ENCODE measurements at places on chromosomes 4 and X. TPM values are rescaled to one million over a fixed set of nuclear protein-coding genes. Genes with fewer than 3 reads are reported as not detected.

Gene HERC5
- 0.91 TPM for total RNA-seq

DNA sequence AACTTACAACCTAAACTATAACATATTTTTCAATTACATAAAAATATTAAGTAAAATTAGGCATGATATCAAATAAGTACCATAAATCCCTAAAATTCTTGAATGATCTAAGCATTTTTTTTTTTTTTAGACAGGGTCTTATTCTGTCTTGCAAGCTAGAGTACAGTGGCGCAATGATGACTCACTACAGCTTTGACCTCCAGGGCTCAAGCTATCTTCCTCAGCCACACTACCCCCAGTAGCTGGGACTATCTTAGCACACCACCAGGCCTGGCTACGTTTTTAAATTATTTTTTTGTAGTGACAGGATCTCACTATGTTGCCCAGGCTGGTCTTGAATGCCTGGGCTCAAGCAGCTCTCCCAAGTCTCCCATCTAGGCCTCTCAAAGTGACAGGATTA is 1042.3 kb downstream of the FSTL5 start:
- DNase-seq = no peak

DNA sequence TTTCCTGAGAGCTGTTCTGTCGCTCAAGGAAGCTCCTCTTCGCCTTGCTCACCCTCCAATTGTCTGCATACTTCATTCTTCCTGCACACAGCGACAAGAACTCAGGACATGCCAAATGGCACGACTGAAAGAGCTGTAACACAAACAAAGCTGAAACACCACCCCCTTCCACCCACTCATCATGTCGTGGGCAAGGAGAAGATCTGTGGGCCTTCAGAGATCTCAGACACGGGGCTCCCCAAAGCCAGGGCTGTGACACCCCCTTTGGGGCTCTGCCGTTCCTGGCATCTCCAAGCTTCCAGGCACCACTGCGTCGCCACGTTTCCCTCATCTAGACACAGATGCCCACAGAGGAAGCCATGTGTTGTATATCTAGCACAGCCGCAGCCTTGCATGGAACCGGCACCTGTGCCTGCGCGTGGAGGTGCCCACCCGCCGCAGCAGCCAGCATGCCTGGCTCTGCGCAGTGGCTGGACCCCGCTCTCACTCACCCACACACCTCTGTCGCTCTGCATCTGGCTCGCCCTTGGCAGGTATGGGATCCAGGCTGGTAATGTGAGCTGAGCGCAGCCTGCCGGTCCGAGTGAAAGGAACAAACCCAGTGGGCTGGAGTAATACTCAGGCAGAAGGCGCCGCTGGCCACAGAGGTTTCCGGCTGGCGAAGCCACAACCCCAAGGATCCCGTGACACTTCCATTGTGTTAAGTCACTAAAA is 676.4 kb upstream of the INTU start:
- DNase-seq = no peak

- no peak for DNase-seq
Measured at GRCh38 chr4:183223053-183223452, 97.0 kb downstream of the CLDN22 start.

- DNase-seq = no peak
Measured at GRCh38 chr4:153931804-153932203, 142.9 kb upstream of the SFRP2 start.

- DNase-seq = no peak
Measured at GRCh38 chrX:73851014-73852009, 288.3 kb downstream of the CHIC1 start.

GRCh38 chr4:174278467-174278866 is 5.0 kb downstream of the FBXO8 start:
- DNase-seq = no peak

DNA sequence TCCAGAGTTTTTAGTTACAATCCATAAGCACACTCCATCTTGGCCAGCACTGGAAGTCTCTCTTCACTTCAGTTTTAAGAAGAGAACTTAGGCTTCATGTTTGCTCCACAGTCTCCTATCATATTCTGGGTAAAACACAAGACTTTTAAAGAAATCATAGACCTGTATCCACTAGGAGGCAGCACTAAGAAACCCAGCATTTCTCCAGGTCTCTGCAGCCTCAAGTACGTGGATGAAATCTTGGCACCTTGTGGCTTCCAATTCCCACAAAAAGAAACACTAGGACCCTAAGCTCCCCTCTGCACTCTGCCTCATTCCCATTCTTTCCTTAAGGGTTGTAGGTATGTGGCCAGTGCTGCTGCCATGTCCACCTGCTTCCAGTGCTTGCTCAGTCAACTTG is 367.3 kb upstream of the CASK start:
- DNase-seq = no peak

- DNase-seq = no peak
Measured at GRCh38 chr4:51909236-51909703, 66.3 kb downstream of the DCUN1D4 start.

DNA sequence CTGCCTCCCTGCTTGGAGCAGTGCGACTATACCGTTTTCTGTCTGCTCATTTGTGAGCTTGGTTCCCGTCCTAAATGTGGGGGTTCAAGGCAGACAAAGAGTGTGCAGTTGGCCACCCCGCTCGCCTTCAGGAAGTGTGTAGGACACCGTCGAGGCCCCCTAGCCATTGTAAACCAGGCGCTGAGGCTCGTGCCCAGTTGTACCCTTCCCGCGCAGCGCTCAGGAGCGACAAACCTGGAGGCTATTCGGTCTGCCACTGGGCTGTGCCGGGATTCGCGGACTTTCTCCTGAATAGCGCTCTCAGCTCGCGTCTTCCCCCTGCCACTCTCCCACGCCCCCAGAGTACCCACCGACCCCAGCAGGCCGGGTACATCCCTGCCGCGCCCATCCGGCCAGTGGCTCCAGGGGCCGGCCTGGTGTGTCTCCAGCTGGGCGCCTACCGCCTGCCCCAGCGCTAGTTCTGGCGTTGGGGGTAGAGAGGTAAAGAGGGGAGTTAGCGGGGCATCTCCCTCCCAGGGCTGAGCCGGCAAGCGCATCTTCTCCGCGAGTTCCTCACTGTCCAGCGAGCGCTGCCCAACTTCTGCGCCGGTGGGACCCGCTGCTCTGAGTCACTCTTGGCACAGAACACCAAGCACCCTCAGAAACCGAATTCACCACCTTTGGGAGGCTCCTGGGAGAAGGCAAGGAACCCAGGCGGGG is 880 bp upstream of the LONRF3 start:
- no peak for DNase-seq

DNA sequence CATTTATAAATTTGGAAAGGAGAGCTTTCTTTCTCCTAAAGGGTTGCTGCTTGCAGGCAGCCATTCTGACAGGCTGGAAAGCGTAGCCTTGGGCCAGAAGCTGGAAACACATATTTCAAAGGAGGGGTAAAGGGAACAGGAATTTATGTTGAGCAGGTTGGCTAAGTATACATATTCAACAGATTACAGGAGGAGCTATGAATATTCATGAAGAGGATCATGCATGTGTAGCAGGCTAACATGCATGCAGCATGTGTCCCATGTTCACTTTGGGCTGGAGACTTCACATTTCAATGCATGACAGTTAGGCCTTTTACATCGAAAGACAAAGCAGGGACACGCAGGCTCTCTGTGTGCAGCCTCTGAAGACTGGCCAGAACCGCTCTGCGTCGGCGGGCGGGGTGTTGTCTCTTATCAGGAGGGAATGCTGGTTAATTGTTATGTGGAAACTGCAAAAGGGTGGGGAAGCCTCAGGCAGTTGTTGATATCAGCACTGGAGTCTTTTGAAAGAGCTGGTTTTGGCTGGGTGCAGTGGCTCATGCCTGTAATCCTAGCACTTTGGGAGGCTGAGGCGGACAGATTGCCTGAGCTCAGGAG is 31.5 kb downstream of the CASP3 start:
- DNase-seq = no peak

- DNase-seq = no peak
Measured at GRCh38 chr4:54231419-54231767, 2.3 kb downstream of the PDGFRA start.

Gene SCML2
- total RNA-seq = 3.4 TPM

- DNase-seq = no peak
Measured at GRCh38 chr4:186347743-186348142, 81.8 kb downstream of the F11 start.

Gene PLCXD1
- total RNA-seq = 12.1 TPM

DNA sequence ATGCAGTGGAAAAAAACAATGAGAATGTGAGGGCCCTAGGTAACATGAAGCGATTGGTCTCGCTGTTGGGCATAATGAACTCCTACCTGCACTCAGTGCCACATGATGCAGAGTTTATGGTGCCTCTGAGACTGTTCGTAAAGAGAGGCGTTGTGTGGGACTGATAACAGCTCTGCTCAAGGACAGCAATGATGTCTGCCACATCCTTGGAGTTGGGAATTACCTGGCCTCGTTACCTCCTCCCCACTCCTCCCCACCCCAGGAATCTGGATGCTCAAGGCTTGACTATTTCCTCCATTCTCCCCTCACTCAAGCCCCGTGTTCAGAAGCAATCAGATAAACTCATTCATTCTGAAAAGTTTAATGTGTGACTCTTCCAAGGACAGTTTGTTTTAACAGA is 148.0 kb upstream of the JADE1 start:
- DNase-seq = peak; percentile 8

- no peak for DNase-seq
Measured at GRCh38 chr4:82043081-82043808, 330.5 kb downstream of the HNRNPD start.

- no peak for DNase-seq
Measured at GRCh38 chr4:85715991-85716737, 241.2 kb downstream of the ARHGAP24 start.

DNA sequence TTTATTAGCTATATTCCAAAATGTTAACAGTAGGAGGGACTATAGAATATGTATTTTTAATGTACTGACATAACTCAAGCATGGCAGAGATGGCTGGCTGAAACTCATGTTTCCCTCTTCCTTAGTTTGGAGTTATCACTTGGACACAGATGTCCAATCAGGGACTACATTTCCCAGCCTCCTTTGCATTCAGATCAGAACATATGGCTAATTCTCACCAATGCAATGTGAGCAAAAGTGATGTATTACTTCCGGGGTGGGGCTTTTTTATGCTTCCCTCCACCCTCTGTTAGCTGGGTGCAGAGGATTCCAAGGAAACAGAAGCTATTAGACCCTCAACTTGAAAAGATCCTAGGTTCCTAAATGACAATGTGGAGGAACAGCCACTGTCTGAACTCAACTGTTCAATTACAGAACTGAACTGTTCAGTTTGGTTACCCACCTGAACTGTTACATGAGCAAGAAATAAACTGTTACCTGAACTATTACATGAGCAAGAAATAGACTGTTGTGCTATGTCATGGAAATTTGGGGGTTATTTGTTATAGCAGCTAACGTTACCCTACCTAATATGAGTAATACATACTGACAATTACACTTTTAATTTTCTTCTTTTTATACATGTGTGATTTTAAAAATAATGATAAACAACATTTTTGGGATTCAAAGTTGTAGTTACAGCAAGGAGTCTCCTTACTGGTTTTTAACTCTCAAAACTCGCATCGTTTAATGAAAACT is 29.6 kb upstream of the ERVMER34-1 start:
- DNase-seq = no peak

DNA sequence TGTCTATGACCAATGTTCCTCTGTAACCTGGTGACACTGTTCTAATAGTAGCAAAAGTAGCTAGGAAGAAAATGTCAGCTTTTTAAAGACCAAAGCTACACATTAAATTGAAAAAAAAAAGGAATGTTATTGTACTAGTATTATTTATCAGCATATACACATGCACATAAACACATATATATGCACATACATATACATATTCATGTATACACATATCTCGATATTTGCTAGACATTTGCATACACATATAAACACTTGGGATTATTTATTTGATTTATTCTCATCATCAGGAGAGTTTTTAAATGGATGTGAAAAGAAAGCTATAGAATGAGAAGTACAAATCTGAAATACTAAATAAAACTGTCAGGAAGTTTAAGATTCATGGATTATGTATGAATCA is 21.3 kb upstream of the NEIL3 start:
- DNase-seq = no peak

DNA sequence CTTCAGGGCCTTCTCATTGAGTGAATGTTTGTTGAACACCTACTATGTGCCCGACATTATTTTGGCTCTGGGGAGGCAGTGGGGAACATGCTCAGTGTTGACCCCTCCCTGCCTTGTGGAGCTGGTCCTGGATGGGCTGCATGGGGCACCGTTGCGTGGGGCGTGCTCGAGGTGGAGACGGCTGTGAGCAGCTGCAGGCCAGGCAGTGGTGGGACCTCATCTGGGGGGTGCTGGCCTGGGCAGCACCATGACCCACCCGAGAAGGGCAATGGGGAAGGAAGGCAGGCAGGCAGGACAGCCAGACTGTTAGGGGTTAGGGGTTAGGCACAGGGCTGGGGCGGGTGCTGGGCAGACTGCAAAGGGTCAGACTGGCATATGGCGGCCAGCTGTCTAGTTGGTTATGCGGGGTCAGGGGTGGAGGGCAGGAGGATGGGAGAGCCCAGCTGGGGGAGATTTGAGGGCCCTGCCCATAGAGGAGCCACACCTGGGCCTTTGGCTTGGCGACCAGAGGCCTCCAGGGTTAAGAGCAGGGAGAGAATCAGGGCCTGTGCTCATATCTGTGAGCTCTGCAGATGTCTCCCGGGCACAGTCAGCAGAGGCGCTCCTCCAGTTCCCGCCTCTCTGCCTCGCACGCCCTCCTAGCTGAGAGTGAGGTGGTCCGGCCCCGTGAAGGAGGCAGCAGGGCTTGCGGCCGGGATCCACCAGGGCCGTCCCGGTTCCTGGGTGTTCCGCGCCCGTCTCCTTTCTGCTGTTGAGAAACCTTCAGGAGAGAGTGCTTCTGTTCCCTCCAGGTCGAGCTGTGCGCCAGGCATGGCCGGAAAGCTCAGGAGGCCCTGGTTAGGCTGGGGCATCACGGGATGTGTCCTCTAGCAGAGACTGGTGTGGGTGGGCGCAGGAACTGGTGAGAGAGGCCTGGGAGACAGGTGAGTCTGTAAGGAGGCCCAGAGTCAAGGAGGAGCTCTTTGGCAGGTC is 73.3 kb downstream of the RGS12 start:
- DNase-seq = no peak

DNA sequence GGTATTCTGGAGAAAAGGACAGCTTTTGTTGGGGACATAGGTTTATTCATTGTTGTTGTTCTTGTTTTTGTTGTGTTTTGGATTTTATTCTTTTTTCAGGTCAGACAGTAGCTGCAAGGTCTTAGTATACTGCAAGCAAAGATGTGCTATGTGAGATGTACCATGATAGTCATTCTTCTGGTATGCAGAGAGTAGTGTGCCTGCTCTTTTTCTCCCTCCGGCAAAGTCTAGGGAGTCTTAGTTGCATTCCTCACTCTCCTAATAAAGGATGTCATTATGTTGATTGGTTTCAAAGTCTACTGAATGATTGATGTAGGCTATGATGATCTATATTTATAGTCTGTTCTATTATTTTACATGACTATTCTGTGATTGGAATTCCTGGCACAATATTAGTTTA is 119.9 kb upstream of the POF1B start:
- DNase-seq = no peak

All from osteocyte (in vitro differentiated cells).